ENCODE measurements at places on chromosomes 3 and 15. TPM values are rescaled to one million over a fixed set of nuclear protein-coding genes. Genes with fewer than 3 reads are reported as not detected.

The CLRN1 gene
- total RNA-seq = not detected

The CRTAP gene
- 114 TPM for total RNA-seq

The FBXW12 gene
- not detected for total RNA-seq

The STAC gene
- total RNA-seq = 1.1 TPM

The MYZAP gene
- 2.4 TPM for total RNA-seq

The DNAH12 gene
- total RNA-seq = 0.13 TPM

The PAK6 gene
- total RNA-seq = 11.6 TPM

The ALS2CL gene
- total RNA-seq = 240 TPM
